ENCODE measurements at places on chromosomes 16 and 17.

- no peak for DNase-seq
Observed at GRCh38 chr16:54284931-54285413, 1.6 kb downstream of the IRX3 start.

GRCh38 chr17:49557312-49558024, 18.2 kb upstream of the NXPH3 start:
- DNase-seq: no peak

DNA sequence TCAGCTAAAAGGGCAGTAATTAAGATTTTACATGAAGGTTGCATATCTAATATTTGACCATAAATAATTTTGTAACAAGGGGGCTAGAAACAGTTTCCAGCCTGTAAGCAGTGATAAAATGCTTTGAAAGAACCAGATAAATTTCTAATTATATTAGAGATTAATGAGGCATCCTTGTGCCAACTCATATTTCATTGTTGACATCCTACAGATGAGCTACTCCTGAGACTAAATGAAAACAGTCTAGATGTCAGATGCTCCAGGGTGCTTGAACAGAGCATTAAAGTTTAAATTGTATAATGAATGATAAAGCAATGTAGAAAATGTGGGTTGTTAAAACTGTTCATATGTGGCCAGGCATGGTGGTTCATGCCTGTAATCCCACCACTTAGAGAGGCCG, 23.3 kb downstream of the IQCK start:
- DNase-seq: no peak

GRCh38 chr17:78892520-78892919, 10.5 kb downstream of the CEP295NL start:
- DNase-seq: no peak

DNA sequence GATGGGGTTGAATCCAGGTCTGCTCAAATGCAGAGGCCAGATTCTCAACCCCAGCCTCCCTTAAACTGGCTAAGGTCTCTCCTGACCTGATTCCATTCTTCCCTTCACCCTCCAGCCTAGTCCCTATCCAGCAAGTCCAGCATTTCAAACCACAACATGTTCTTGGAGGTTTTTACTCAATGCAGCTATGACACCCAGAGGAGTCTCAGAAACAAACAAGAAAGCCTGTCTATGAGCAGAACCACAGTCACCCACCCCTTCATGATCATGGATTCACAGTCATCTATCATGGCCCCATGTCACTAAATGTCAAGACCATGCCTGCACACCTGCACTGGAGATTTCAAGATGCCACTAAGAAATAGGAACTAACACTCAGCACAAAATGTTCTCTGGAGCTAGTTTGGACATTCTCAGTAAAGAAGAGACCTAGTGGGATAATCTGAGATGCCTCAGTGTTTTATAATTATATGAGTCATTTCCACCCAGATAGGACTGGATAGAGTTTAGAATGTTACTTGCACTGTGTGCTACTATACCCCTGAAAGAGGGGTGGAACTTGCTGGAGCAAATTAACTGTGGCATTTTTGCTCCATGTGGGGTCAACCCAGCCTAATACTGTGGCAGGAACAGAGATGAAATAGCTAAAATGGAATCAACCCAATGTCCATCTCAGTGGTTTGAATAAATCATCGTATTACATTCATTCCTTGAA, 9.5 kb upstream of the METTL22 start:
- no peak for DNase-seq

- DNase-seq: no peak
Observed at GRCh38 chr17:12928736-12929135, 89.1 kb downstream of the ELAC2 start.

DNA sequence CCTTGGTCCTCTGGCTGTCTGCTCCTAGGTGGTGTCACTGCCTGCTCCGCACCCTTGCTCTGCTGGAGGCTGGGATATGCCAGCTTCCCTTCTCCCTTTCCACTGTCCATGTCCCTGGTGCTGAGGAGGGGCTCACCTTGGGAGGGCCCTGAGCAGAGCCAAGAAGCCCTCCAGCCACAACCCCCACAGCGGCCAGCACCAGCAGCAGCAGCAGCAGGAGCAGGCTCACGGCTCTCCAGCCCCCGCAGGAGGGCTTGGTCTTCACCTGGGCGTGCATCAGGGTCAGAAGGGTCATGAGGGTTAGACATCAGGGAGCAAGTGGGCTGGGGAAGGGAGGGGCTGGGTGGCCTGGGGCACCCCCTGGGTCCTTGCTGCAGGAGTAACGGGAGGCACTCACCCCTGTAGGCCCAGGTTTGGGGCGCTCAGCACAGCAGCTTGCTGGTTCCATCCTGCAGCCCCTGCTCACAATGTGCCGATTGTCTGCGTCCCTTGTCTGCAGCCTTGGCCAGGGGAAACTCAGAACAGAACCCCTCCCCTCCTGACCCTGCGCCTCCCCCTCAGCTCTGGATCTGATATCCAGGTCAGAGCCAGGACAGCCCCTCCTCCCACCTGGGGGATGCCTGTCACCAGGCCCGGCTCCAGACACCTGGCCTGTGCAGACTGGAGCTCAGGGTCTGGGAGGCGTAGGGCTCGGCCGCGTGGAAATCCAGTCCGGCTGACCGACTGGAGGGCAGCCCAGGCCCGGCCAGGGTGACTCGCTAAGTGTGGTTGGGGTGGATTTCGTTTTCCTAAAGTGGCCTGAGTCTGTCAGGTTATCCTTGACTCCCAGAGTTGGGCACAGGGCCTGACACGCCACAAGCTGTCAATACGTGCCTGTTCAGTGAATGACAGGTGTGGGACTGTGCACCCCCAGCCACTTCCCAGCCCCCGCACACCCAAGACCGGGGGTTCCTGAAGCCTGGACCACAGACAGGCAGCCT, at the start of gene BRICD5:
BRICD5 (minus strand) TSS at position 478 of the 980 bp plus-strand sequence; CDS start at position 448, 30 bp downstream.
- no peak for DNase-seq

DNA sequence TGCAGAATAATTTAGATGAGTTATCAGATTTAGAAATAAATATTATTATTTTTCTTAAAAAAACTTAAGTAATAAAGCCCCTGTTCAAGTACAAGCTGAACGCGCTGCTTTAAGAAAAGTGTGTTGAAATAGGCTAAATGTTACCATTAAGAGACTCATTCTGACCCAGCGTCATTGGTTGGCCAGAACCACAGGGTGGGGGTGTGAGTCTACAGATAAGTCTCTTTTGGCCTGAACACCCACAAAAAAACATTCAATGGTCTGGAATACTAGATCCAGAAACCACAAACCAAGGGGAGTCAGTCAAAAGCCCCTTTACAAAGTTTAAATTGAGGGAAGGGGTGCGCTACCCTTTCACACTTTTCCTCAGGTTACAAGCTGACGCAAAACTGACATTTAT, 776.1 kb downstream of the KCNJ2 start:
- DNase-seq: no peak

DNA sequence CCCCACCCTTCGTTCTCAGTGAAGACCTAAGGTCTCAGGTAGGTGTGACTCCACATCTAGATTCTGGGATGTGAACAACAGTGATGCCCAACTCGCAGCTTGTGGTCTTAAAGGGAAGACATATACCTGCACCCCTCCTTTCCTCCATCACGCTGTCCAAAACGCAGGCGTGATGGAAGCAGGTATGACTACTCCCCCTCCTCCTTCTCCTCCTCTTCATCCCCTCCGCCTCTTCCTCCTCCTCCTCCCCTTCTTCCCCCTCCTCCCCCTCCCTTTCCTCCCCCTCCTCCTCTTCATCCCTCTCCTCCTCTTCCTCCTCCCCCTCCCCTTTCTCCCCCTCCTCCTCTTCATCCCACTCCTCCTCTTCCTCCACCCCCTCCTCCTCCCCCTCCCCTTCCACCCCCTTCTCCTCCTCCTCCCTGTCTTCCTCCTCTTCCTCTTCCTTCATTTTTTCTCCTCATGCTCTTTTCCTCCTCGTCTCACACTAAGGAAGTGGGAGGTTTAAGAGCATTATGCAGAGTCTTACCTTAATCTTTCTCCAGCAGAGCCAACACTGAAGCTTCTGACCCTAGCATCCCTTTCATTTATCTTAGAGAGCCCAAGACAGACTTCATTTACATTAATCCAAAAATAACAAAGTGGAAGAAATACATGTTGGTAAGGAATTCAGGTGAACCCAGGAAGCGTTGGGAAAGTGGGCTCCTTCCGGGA, 352.5 kb downstream of the FOXL1 start:
- no peak for DNase-seq

- no peak for DNase-seq
Observed at GRCh38 chr16:77373726-77374125, 61.1 kb downstream of the ADAMTS18 start.

DNA sequence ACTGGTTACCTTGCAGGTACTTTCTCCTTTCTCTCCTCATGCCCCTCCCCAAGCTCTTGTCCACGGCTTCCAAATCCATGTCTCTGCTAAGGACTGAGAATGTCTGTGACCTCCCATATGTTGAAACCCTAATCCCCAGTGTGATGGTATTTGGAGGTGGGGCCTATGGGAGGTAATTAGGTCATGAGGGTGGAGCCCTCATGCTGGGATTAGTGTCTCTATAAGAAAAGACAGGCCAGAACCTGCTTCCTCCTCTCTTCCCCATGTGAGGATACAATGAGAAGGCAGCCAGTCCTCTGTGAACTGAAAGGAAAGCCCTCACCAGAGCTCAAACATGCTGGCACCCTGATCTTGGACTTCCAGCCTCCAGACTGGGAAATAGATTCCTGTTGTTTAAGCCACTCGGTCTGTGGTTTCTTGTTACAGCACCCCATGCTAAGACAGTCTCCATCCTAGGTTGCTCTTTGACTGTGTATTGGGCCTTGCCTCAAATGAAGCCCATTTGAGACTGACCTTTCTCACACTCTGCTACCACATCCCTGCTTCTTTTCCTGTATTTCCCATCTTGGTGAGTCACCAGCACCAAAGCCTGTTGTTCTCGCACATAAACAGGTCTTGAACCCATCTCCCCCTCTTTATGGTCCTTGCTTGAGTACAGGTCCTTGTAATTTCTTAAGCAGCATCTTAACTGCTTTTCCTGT, 135.0 kb downstream of the CDK5R1 start:
- DNase-seq: no peak

- DNase-seq: no peak
Observed at GRCh38 chr17:72661116-72661944, 431.2 kb downstream of the SLC39A11 start.

- no peak for DNase-seq
Observed at GRCh38 chr17:70254735-70255460, 85.6 kb downstream of the KCNJ2 start.

DNA sequence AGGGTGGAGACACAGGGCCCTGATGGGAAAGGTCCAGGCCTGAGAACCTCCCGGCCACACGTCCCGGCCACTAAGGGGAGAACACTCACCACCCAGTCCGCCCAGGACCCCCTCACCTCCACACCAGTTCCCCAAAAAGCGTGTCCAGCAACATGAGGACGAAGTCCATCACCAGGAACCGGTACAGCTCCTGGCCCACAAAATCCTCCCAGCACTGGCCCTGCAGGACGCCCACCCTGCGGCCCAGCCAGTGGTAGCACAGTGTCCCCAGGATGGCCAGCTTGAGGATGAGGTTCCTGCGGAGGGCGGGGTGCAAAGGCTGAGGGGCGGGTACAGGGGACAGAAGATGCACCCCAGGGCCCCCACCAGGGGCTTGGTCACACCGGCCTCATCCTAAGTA, 8.0 kb downstream of the TMC6 start:
- no peak for DNase-seq

DNA sequence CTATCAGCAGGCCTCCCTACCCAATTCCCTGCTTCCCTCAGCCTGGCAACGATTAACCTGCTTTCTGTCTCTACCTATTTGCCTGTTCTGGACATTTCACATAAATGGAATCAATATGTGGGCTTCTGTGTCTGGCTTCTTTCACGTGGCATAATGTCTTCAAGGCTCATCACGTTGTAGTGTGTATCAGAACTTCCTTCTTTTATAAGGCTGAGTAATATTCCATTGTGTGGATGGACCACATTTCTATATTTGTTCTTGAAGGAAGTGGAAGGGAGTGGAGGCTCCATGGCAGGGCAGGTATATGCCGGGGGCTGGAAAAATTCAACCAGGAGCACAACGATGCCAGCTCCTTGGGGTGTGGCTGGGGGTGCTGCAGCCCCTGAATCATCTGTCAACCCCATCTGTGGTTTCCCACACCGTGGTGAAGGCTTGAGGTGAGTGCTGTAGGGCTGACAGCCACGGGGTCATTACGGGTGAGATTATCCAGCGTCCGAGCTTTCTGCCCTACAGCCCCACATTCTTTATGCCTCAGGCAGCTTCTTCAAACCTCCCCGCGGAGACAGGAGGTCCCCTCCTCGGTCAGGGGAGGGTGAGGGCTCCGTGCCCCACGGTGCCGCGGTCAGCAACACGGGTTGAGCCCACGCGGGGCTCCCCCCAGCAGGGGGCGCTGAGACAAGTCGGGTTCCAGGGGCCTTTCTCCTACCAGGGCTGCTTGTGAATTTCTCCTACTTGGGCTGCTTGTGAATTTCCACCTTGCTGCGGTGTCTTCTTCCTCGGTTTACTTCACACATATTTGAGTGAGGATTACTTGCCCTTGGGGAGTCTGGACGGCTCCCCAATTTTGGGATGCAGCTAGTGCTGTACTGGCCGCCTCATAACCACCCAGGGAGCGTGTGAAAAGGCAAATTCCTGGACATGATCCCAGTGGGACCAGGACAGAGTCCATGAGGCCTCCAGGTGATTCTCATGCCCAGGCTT, 18.3 kb upstream of the WFIKKN2 start:
- no peak for DNase-seq

GRCh38 chr17:46842835-46843234, 8.5 kb upstream of the WNT9B start:
- DNase-seq: no peak

GRCh38 chr16:17258848-17259713, 211.7 kb downstream of the XYLT1 start:
- no peak for DNase-seq

GRCh38 chr16:71467810-71468209, 5.8 kb upstream of the ZNF23 start:
- no peak for DNase-seq

- no peak for DNase-seq
Observed at GRCh38 chr16:4500272-4500671, 24.1 kb downstream of the HMOX2 start.

DNA sequence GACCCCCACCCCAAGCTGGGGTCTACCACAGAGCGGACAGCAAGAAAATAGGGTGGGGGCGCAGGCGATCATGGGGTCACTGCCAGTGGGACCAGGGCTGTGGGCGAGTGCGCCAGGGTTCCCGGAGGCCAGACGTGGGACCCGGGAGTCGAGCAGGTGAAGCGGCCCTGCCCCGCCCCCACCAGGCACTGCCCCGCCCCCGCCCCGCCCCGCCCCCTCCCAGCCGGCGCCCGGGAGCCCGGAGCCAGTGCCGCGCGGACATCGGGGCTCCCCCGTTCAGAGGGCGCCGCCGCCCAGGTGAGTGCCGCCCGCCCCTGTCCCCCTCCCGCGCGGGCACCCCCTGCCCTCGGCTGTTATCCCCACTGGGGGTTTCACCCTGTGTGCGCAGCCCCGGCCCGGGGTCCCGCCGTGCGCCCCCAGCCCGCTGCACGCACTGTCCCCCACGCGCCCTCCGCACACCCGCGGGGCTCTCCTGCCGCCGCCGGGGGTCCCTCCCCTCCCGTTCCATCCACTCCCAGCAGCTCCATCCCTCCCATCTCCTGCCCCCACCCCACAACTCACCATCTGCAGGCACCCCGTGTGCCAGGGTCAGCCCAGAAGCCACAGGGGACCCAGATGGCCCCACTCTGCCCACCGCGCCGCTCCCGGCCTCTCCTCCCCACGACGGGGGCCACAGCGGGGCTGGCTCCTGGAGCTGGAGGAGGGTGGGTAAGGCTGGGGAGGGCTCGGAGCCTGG, at the start of gene SSTR5:
SSTR5 (plus strand) TSS at position 222 of the 736 bp plus-strand sequence. CDS start 6,122 bp downstream, outside the sequence.
- no peak for DNase-seq

- no peak for DNase-seq
Observed at GRCh38 chr16:72216767-72217166, 44.8 kb upstream of the PMFBP1 start.

GRCh38 chr17:47895347-47895855, 635 bp upstream of the SP2 start:
- no peak for DNase-seq

- DNase-seq: no peak
Observed at GRCh38 chr17:13157656-13158055, 139.8 kb upstream of the ELAC2 start.
